ENCODE measurements at places on chromosomes 2 and 18.

- DNase-seq: peak; percentile 88
Observed at GRCh38 chr2:44044281-44044720, 48.5 kb upstream of the LRPPRC start.

DNA sequence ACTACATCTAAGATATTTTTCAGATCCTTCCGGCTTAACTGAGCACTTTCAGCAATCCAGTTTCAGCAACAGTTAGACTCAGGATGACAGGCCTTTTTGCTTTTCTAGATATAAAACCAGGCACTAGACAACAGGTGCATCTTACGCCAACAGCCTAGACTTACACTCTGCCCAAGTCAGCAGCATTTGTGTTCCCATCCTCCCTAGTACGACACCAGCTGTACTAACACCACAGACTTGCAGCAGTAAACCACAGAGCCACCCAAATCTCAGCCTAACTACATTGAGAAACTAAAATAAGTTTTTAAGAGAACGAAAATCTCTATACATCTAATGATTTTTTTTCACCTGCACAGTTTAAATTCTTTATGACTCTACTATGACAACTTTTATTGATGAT is 89.9 kb upstream of the DNMT3A start:
- no peak for DNase-seq

DNA sequence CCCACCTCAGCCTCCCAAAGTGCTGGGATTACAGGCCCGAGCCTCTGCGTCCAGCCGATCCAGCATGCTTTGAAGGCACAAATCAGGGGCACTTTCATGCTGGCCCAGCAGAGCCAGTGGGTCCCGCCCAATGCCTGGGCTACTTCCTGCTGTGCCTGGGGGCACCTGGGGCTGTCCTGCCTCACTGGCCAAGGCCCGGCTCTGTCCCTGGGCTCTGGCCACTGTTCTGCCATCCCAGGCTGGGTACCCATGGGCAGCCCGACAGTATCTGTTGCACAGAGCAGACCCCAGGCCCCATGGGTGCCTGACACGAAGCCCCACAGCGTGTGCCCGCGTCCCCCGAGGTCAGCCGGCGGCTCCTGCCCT is 6.8 kb upstream of the GAL3ST2 start:
- DNase-seq: peak; percentile 3

GRCh38 chr18:59308938-59309260 is 9.6 kb downstream of the CPLX4 start:
- no peak for DNase-seq
